ENCODE measurements at places on chromosomes 16 and 17.
A peak's percentile ranks its signal among the peaks of the same experiment; 100 is the strongest.

- DNase-seq = no peak
These were observed 13.3 kb upstream of the SBK1 start for GRCh38 chr16:28279006-28279405.

DNA sequence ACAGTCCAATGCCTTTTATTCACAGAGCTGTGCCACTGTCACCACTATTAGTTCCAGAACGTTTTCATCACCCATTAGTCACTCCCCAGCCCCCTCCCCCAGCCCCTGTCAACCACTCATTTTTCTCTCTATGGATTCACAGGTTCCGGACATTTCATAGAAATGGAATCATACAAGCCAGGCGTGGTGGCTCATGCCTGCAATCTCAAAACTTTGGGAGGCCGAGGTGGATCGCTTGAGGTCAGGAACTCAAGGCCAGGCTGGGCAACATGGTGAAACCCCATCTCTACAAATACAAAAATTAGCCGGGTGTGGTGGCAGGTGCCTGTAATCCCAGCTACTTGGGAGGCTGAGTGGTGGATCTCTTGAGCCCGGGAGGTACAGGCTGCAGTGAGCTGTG lies 759 bp upstream of the PAM16 start:
- no peak for DNase-seq

- no peak for DNase-seq
These were observed 15.8 kb upstream of the KCNJ18 start for GRCh38 chr17:21676281-21677111.

- DNase-seq = no peak
These were observed 116.5 kb downstream of the SALL1 start for GRCh38 chr16:51034481-51035109.

GRCh38 chr16:88444826-88445582 lies 8.1 kb upstream of the ZFPM1 start:
- peak; percentile 24 for DNase-seq

DNA sequence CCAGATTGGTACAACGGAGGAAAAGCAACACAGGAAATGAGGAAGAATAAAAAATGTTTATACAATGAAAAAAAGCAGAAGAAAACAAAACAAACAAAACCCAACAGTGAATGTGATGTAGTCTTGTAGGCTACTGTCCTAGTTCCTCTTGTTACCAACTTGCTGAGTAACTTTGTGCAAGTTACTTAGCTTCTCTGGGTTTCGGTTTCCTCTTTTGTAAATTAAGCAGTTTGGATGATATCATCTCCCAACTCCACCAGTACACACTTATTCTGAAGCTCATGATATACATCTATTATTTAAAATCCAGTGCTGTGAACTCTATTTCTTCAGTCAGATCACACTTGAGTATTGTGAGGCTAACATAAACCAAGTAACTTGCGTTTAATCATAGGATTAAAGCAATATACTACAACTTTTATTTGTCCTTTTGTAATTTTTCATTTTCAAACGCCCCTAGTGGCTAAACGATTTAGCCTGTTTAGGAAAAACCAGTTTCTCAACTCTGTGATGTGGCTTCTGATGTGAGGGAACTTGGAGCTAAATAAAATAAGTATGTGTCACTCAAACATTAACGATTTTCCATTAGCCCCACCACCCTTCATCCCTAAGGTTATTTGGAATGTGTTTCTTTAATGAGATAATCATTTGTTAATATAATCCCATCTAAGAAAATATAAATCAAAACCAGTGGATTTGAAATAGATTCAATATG lies 1.4 kb upstream of the UNK start:
- DNase-seq = peak; percentile 82

GRCh38 chr16:67170949-67171649 lies 761 bp downstream of the NOL3 start:
- no peak for DNase-seq

DNA sequence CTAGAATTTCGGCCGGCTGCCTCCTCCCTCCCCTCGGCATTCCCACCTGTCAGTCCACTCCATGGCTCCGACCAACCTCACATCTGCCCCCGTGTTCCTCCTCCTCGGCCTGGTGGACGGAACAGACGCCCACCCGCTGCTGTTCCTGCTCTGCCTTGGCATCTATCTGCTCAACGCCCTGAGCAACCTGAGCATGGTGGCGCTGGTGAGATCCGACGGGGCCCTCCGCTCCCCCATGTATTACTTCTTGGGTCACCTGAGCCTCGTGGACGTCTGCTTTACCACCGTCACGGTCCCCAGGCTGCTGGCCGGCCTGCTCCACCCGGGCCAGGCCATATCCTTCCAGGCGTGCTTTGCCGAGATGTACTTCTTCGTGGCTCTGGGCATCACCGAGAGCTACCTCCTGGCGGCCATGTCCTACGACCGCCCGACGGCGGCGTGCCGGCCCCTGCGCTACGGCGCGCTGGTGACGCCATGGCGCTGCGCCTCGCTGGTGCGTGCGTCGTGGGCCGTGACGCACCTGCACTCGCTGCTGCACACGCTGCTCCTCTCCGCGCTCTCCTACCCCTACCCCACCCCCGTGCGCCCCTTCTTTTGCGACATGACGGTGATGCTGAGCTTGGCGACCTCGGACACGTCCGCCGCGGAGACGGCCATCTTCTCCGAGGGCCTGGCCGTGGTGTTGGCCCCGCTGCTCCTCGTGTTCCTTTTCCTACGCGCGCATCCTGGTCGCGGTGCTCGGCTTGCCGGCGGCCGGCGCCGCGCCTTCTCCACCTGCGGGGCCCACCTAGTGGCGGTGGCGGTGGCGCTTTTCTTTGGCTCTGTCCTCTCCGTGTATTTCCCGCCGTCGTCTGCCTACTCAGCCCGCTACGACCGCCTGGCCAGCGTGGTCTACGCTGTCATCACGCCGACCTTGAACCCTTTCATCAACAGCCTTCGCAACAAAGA lies at the start of gene OR3A2:
Gene OR3A2 (minus strand): TSS at position 440 of the 948 bp plus-strand sequence.
- no peak for DNase-seq

- DNase-seq = no peak
These were observed 148.6 kb upstream of the IRX6 start for GRCh38 chr16:55175389-55175788.

GRCh38 chr17:42679492-42680330 lies 1.9 kb downstream of the CCR10 start:
- DNase-seq = peak; percentile 95

DNA sequence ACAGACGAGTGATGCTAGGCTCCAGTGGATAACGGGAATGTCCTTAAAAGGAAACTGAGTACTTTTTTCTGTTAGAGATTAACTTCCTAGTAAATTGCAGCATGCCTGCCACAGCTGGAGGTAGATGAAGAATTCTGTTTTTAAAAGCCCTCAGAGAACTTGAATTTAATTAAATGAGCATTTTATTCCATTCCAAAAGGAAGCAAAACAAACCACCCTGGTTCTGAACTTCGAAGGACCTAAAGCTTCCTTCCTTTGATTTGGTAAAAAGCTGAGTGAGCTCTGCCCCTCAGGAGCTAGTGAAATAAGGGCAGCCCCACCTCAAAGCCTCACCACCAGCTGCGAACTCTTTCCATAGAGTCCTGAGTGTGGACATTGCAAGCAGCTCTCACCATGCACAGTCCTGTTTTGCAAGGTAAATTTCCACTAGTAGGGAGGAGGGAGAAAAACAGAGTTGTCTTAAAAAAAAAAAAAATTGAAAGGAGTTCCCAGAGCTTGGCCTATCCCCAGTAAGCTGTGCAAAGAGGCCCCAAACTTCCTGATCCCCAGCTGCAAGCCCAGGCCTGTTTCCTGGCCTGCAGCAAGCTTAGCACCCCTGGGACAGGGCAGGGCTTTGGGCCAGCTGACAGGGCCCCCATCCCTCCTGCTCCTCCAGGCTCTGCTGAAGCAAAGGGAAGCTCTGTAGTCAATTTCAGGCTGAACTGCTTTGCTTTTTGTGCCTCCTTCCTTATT lies 11.2 kb downstream of the CHD9NB start:
- no peak for DNase-seq
